ENCODE measurements at places on chromosomes 2 and 18. TPM values are rescaled to one million over a fixed set of nuclear protein-coding genes. Genes with fewer than 3 reads are reported as not detected.

GRCh38 chr2:120656273-120656950 lies 79.3 kb upstream of the GLI2 start:
- DNase-seq, result no peak

GRCh38 chr2:153478289-153479261 lies at the start of gene RPRM:
TSS of gene RPRM (minus strand) at chr2:153478762. CDS start at chr2:153478565, 197 bp downstream.
- peak; percentile 75 for DNase-seq

DNA sequence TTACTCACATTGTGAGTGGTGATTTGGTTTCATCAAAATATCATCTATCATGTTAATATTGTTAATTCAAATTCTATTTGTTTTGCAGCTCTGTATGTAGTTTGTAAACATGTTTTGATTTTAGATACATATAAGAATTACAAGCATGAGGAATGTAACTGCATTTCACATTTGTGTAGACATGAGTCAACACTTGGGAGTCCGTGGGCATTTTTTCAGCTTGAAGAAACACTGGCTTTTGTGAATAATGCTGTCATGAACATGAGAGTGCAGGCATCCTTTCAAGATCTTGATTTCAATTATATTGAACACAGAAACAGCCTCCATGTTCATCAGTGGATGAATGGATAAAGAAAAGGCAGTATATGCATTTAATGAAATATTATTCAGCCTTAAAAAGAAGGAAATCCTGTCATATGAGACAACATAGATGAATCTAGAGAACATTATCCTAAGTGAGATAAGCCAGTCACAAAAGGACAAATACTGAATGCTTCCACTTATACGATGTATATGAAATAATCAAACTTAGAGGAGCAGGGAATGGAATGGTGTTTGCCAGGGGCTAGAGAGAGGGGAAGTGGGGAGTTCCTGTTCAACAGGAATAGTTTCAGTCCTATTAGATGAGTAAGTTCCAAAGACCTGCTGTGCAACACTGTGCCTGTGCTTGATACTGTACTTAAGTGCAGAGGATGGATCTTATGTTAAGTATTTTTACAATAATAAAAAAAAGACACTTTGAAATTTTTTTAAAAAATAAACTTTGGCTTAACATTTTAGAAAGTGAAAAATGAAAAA lies 194.9 kb downstream of the LRATD1 start:
- DNase-seq, result no peak

HOXD13 gene
- total RNA-seq, result not detected
